ENCODE measurements at places on chromosomes 4 and X.

DNA sequence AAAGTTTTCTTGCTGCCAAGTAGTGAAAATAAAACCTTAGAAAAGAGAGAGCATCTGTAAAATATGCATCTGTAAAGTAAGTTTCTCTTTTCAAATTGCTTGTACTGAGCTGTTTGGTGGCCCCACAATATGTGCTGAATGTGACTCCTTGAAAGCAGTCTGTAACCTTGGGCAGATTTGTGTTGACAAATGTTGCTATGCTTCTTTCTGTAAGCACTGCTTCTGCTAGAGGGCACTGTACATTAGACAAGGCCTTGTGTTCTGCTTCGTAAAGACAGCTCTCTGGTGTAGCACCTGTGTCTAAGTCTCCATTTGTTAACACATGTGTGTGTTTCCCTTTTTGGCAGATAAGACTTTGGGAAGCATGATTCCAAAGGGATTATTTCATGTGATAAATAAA is 56.6 kb upstream of the NRK start:
- DNase-seq: no peak

DNA sequence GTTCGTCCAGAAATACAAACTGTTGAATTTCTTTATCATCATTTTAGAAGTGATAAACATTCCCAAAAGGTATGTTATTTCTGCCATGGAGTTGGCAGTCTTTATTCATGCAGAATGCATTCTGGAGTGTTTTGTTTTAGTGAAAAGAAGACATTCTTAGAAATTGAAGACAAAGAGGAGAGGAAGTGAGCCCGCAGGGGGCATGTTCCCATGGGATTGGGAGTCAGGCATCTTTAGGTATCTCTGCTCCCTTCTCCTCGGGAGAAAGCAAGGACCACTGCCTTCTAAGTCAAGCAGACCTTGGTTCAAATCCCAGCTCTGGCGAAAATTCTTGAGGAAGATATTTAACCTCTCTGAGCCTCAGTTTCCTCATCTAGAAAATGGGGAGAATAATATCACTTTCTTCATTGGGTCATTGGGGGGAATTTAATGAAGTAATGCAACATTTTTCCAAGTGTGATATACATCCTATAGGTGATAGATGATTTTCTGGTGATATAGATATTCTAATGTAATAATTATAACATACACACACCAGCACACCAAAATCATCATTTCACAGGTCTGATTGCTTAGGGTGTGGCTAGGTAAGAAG is 26.5 kb upstream of the CHRNA9 start:
- DNase-seq: peak; percentile 28

DNA sequence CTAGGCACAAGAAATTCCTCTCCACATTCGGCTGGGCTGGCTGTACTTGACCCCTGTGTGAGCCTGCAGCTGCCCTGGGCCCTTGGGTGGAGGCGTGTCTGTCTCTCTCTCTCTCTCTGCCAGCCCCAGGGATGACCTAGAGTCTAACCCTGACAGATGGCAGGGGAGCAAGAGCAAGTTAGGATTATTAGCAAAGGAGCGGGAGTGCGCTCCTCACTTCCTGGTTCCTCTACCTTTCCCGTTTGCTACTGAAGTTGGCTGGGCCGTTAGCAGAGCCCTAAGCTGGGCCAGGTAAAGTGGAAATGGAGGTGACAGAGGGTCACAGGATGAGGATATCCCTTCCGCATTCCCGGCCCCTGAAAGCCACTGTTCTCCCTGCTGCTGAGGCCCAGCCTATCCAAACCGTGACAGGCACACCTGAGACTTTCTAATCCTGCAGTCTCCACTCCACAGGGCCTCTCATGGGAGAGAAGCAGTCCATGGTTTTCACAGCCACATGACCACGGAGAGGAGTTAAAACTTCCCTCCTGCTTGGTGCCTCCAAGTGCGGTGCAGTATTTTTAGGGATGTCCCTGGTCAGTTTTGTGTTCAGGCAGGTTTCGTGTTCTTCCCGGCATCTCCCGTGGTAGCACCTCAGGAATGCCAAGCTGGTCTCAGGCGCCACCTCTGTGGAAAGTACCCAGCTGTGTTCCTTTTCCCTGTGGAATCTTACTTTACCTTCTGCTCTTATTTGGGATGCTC is 79.3 kb downstream of the CLDN22 start:
- no peak for DNase-seq

DNA sequence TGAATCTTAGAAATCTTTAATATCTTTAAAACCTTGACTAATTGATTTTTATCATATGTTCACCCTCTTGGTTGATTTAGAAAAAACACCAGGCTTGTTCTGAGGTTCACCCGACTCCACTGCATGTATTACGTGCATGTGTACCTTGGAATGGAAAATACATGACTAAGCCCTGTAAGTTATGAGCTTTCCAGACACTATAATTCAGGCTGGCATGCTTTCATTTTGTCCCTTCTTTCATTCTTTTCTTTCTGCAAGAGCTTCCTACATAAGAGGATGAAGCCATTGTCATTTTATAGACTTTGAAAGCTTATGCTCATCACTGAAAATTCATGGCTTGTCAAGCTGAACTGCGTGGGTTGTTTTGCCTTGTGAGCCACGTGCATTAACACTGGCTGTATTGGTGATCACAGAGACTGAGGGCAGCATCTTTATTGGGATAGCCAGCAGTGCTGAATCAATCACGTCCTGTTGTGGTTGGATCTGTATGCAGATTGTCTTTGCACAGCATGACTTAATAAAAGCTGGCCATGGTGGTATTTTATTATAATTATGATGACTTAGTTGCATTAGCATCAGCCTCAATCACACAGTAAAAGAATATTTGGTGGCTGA is 141.9 kb downstream of the SLIT2 start:
- no peak for DNase-seq

DNA sequence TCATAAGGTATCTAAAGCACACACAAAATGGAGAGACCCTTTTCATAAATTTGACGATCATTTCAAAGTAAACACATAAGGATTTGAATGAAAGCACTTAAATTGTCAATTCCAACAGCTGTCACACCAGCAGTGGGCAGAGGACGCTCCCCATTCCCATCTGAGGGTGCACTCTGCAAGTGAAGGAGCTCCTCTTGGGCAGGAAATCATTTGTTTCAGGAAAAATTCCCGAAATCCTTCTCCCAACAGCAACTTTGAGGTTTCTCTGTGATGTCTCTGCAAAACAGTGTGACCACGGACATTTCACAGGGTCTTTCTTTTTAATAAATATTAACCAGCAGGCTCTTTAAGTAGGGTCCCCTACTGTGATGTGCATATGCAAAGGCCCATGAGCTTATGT is 111.0 kb downstream of the EPHA5 start:
- peak; percentile 13 for DNase-seq

DNA sequence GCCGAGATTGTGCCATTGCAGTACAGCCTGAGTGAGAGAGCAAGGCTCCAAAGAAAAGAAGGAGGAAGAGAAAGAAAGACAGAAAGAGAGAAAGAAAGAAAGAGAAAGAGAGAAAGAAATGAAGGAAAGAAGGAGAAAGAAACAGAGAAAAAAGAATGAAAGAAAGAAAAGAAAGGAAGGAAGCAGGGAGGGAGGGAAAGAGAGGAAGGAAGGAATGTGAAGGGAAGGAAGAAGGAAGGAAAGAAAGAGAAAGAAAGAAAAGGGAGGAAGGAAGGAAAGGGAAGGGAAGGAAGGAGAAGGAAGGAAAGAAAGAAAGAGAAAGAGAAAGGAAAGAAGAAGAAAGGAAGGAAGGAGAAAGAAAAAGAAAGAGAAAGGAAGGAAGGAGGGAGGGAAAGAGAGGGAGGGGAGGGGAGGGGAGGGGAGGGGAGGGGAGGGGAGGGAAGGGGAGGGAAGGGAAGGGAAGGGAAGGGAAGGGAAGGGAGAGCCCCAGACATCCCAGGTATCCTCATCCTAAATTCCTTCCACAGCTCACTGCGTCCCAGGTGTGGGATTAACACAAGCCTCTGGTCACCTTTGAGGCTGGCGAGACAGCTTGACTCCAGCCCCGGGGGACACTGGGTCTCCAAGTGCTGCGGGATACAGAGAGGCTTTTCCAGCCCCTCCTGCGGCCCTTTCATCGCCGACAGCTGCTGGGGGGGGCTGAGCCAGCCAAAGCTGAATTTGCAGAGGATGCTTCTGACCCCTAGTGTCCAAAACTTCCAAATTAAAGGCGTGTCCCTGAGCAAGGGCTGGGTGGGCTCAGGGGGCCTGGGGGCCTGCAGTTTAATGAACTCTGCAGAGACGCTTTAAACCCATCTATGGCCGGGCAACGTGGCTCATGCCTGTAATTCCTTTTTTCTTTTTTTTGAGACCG is 24.2 kb upstream of the CSF2RA start:
- DNase-seq: peak; percentile 77

GRCh38 chr4:152534541-152535359 is 1.1 kb downstream of the FBXW7 start:
- peak; percentile 41 for DNase-seq

GRCh38 chr4:14168919-14169318 is 541.4 kb upstream of the BOD1L1 start:
- no peak for DNase-seq

DNA sequence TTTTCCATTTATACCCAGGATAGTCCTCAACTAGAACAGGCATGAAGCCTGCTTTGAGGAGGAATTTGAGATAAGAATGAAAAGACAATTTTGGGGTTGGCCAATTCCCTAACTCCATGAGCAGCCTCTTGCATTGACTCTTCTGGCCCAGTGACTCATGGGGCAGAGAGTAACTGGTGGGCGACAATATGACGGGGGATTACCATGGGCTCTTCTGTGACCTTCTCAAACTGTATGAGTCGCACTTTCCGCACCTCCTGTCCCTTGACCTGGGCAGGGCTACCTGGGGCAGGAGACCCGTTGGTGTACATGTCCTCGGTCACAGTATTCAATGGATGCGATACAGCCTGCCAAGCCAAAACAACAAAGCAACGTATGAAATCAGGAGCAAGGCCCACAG is 13.3 kb downstream of the MPP1 start:
- no peak for DNase-seq

DNA sequence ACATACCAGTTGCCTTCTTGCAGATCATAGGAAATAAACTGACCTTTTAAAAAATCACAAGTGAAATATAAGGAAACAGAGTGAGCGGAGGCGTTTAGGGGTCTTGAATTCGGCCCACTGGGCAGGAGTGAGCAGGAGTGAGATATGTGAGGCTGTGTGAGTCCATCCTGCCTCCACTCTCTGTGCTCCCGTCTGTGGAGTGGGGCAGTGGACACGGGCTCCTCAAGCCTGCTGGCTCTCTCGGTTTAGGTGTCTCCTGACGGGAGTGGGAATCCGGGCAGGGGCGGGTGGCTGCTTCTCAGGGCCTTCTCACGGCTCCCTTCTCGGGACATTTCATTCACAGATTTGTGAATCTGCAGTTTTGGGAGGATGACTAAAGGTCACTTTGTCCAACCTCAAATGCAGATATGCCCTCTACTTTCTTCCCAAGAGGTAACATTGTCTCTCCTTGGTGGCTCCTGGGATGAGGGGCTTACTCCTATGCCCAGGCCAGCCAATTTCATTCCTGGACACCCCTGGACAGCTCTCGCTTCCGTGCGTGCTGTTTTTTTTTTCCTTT is 27.6 kb downstream of the CYTL1 start:
- no peak for DNase-seq

DNA sequence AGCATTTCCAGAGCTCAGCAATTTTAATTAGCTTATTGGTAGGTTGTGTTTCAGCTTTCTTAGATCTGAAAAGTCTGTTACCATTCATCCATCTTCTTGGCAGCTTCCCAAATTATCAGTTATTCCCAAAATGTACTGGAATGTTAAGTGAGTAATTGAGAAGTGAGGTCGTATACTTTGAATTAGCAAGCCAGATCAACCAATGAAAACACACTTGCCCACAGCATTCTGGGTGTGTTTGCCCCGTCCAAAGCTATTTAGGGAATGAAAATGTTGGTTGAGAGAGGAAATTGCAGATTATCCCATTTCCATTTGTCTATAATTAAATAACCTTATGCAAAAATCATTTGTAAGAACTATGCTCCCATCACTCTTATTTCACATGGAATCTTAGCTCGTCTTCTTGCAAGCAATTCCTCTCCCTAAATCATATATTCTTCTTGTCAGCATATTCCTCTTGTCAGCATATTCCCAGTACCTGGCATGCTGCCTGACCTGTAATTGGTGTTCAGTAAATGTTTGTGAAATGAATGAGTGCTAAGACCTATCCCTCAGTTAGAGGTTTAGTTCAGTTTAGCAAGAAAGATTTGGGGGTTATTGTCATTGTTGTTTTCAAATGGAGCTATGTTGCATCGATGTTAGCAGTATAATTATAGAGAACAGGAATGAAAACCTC is 23.3 kb upstream of the ANTXR2 start:
- no peak for DNase-seq

DNA sequence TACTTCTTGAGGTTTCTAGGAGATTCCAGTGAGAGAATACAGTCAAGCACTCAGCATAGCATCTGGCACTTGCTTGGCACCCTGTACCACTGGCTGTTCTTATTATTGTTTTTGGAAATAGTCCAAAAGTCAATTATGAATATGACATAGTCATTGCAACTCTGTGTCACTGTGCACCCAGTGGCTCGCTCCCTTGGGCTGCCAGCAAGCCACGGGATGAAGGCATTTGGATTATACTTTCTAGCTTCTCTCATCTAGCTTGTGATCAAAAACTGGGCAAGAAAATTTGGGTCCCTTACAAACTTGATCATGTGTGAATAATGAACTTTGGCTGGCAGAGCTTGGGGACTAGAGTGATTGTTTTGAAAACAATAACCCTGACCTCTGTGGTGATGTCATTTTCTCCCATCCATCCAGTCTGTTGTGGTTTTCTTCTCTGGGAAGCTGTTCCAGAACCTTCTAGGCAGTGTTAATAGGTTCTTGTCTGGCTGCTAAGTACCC is 32.7 kb upstream of the LIMCH1 start:
- no peak for DNase-seq

DNA sequence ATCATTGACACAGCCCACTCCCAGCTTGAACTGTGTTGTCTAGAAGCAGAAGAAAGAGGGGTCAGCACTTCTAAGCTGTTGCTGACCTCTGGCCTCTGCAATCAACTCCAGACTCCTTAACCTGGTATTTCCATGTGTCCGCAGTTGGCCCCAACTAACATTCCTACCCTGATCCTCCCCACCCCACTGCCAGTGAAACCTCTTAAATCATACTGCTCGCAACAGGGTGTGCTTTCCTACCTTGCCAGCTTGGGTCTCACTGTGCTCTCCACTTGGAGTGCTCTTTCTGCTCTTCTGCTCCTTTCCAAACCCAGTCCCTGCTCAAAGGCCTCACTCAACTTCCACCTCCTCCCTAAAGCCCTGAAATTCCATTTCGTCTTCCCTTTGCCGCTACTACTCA is 52.3 kb upstream of the RPS6KA3 start:
- no peak for DNase-seq

Data from WTC11 (cell line).